ENCODE measurements at places on chromosomes 5 and 9. TPM values are rescaled to one million over a fixed set of nuclear protein-coding genes. Genes with fewer than 3 reads are reported as not detected.

- DNase-seq = no peak
Observed at GRCh38 chr5:65198456-65199120, 283.1 kb downstream of the ADAMTS6 start.

GRCh38 chr5:27788184-27788583 is 749.8 kb upstream of the CDH9 start:
- DNase-seq = no peak

GRCh38 chr9:79166005-79166404 is 405.8 kb upstream of the TLE4 start:
- DNase-seq = no peak

DNA sequence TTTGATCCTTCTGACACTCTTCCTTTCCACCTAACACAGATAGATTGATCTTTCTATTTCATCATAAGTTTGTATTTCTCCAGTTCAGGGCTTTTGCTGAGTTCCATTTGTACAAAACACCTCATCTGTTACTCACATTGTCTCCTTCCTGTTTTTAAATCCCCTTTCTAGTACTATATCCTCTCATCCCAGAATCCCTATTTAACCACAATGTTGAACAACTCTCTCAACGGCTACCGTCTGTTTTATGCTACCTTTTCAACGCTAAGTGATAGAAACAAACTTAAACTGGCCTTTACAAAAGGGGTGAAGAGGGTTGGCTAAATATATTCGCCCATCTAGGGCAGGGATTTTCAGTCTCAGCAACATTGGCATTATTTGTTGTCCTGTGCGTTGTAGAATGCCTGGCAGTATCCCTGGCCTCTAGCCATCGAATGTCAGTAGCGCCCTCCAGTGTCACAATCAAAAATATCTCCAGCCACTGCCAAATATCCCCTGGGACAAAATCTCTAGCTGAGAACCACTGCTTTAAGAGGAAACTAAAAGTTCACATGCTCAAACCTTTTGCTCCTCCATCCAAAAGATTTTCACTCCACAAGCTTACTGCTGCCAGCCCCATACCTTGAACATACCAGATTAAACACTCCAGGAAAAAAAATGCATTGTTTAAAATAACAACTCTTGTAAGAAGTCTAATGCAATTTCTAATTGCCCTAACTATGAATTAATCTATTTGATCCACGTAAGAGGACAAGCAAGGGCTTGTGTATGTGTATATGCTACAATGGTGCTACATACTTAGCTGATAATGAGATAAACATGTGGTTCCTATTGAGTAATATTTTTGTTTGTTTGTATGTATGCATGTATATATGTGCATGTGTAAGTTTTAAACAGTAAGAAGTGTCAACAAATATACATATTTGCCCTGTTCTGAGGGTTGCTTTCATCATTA is 344.0 kb downstream of the PTPRD start:
- no peak for DNase-seq

DNA sequence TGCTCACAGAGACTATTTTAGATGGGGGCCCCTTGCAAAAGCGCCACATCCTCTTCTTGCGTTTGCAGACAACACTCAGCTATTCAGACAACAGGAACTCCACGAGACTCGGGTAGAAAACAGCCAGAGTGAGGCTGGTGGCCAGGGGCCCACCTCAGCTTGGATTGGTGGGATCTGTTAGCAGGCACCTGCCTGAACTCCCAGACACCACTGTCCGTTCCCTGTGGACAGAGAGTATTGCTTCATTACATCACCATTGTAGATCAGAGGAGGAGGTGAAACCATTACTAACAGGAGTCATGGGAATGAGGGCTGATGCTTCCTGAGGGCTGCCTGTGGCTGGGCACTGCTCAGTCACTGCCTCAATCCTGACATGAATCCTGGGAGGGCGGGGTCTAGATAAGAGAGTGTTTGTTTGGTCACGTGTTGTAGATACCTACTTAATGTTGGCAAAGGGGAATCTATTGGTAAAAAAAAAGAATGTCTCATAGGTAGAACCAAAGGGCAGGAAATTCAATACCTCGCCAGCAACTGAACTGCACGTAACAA is 4.4 kb upstream of the RAPGEF1 start:
- no peak for DNase-seq

Gene KIF12
- total RNA-seq = 35.9 TPM

DNA sequence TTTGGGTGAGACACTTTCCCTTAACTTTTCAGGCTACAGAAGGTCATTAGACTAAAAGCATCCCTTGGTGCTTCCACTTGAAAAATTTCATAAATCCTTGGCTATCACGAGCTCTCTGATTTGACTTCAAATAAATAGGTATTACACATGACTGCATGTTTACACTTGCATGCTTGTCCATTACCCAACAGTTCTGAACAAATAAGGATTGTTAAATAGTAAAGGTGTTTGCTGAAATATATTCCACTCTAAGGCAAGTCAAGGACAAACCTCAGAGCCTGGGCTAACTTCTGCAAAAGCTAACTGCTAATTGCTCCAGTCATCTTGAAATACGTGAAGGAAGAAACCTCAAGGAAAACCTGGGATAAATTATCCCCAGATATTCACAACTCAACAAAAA is 14.5 kb downstream of the FBXW2 start:
- no peak for DNase-seq

- DNase-seq = no peak
Observed at GRCh38 chr9:135148386-135148785, 60.9 kb downstream of the OLFM1 start.

Gene GABRP
- total RNA-seq = 55.6 TPM

- no peak for DNase-seq
Observed at GRCh38 chr5:125775896-125776295, 647.3 kb upstream of the GRAMD2B start.

GRCh38 chr9:74333384-74334032 is 163.6 kb upstream of the RORB start:
- DNase-seq = no peak

GRCh38 chr5:87411973-87412629 is 629 bp downstream of the CCNH start:
- no peak for DNase-seq

DNA sequence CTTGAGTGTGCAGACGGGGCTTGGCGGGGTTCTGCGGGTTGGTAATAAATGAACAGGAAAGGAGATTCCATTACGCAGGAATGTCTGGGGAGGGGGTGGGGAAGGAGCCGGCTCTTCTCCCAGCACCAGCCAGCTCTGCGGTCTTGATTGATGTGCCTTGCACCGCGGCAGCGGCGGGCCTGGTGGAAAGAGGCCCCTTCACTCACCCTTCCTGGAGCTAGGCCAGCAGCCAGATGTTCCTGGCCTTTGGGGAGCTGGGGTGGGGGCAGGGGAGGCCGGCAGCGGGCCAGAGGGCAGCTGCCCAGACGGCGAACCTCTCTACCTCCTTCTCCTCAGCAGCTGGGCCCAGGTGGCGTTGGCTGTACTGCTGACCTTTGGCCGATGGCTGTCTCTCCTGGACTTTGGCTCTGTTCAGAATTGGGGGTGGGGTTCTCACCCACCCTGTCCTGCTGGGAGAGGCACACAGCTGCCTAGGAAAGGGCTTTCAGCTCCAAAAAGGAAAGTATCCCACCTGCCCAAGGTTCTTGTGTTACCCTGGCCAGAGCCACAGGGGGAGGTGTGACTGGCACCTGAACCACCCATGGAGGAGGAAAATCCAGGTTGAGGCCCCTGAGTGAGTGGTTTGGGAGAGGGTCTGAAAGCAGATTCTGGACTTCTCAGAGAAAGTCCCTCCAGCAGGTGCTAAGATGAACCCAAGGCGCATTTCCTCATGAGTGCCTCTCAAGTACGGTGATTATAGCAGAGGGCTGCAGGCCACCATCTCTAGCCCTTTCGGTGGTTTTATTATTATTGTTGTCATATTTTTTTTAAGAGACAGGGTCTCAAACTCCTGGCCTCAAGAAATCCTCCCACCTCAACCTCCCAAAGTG is 58.0 kb upstream of the SYNPO start:
- DNase-seq = no peak

Measured in type B pancreatic cell (in vitro differentiated cells).